CD4-positive, alpha-beta T cell treated with Interleukin-2 at 100 ng/mL for 4 hours (primary cell): ENCODE measurements at places on chromosomes 12 and 14.

DNA sequence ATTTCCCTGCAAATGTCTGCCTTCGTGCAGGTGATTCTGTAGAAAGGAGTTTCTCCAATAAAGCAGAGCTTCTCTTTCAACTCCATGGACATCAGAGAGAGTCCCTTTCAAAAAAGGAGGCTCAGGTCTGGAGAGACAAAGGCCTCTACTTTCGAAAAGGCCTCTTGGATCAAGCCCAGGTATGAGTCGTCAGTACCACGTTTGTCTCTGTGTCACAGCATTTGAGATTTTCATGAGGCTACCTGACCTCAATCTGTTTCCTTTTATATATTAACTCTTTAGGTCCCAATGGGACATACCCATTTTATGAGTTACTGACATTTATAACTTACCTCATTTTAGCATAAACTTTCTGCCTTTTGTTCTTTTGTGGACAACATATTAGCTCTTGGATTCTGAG is 290.8 kb downstream of the RPAP3 start:
- DNase-seq: no peak

GRCh38 chr12:53965281-53966084 is 7.4 kb upstream of the HOXC11 start:
- no peak for DNase-seq

DNA sequence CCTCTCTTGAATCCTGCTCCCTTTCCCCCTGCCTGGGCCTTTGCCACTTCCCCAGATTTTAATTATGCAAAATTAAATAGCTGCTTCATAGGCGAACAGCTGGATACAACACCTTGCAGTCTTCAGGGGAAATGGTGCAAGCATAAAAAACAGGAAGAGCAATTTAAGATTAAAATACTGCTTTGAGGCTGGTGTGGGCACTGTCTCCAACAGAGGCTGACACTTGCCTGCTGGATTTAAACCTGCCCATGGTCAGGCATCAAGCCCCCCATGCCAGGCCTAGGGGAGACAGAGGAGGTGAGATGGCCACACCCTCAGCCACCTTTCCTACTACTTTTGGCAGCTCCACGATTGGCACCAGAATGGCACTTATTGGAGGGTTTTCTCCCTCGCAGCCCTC is 110.1 kb upstream of the DIO3 start:
- DNase-seq: no peak

DNA sequence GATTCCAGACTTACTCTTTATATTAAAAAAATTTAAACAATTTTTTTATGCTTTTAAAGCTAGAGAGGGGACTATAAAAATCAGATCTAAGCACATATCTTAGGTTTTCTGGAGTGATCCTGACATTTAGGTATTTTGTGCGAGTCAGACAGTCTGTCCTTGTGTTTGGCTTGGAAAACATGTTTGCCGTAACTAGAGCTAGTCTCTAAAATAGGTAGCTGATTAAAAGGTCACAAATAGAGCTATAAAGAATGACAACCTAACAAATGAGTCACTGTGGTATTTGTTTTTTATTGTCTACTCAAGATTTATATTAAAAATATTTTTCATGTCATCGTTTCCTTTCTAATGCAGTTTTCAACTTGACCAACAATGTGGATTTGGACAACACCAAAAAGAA is 73.4 kb downstream of the MNAT1 start:
- DNase-seq: no peak

- no peak for DNase-seq
These were observed 245.0 kb downstream of the NUBPL start for GRCh38 chr14:31806249-31806648.

- DNase-seq: no peak
These were observed 772 bp downstream of the SCARB1 start for GRCh38 chr12:124862768-124863415.

GRCh38 chr14:68836082-68836481 is 43.2 kb upstream of the ZFP36L1 start:
- DNase-seq: no peak

- no peak for DNase-seq
These were observed 13.8 kb upstream of the METAP2 start for GRCh38 chr12:95460105-95460504.

GRCh38 chr12:65965358-65965757 is 141.1 kb downstream of the HMGA2 start:
- no peak for DNase-seq

GRCh38 chr12:6779708-6780432 is 7.5 kb downstream of the LAG3 start:
- DNase-seq: no peak

DNA sequence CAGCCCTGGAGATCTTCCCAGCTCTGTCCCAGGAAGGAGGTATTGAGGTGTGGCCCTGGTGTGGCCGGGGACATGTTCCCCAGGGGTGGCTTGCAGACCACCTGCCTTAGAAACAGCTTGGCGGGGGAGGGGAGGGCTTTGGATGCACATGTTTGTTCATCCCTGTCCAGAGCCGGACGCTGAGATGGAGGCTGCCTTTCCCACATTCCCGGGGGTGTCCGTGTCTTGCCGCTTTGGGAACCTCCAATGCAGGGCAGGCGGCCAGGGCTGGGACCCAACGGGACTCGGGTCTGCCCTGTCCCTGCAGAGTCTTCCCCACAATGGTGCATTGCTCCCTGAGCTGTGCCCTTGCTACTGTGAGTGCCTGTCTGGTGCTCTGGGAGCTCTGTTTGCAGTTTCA is 319.5 kb upstream of the SFSWAP start:
- DNase-seq: no peak

DNA sequence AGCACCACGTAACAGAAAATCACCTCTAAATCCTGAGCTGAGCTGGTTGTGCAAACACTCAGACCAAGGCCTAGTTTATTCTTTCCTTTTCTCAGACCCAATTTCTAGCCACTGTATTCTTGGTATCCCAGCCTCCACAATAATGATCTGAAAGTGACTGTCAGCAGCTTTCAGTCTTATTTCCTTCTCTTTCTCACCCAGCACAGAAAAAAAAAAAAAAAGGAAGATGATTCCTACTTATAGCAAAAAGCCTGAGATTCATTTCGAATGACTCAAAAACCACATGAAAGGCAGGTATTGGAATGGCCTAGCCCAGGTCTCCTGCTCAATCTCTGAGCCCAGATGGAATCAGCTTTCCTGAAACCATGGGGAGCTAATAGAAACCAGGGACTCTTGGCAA is 298.6 kb upstream of the PPFIA2 start:
- no peak for DNase-seq

DNA sequence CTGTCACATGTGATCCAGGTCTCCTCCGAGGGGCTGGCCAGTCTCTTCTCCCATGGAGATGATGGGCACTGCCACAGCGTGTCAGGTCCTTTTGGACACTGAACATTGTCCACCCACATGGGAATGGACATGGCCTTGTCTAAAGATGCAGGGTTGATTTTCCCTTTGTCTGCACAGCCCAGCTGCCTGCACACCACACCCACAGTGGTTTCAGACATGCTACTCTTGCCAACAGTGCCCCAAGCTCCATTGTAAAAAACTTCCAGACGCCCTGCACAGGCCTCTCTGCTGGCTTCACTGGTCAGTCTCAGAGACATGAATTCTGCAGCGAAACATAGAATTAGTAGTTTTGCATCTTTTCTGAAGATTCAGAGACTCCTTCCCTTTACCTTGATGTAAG is 18.5 kb downstream of the CD163 start:
- DNase-seq: no peak

DNA sequence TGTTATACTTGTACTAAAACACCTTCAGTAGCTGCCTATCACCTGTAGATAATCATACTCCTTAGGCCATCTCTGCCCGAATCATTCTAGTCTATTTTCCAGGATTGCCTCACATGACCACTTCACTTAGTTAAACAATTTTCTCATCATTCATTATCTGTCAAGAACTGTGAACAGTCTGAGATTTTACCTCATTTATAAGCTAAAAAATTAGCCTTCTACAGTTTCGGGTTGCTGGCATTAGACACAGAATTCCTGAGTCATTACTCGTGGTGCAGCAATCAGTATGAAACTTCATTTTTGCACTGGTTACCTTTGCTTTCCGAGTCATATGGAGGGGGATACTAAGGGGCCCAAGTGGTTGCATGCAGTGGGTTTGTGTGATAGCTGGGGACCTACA is 57.6 kb upstream of the OTOGL start:
- no peak for DNase-seq

DNA sequence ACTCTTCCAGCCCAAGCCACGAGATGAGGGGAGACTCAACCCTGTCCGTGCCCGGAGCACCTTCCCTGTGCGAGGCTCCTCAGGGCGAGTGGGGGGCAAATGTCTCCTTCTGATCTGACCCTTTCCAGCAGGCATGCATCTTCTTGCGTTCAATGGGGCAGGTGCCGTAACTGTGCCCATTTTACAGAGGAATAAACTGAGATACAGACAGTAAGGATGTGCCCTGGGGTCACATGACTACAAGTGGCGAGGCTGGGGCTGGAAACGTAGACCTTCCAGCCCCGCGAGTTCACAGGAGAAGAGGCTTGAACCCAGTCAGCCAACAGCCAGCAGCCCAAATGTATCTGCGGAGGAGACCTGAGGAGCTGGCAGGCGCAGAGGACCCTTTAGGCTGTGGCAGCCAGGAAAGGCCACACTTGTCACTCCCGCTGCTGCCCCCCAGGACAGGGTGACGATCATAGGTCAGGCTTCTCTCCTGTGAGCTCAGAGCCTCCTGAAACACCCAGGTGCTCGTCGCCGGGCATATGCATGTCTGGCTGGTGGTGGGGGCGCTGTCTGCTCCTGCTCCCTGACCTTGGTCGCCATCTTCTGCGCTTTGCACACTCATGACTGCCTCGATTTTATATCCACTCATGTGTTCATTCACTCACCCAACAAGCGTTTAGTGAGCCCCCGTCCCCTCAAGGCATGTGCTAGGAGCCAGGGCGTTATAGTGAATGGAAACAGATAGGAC is 41.7 kb downstream of the CCDC88C start:
- no peak for DNase-seq

- no peak for DNase-seq
These were observed 390.1 kb downstream of the KCNH5 start for GRCh38 chr14:62655166-62655565.

DNA sequence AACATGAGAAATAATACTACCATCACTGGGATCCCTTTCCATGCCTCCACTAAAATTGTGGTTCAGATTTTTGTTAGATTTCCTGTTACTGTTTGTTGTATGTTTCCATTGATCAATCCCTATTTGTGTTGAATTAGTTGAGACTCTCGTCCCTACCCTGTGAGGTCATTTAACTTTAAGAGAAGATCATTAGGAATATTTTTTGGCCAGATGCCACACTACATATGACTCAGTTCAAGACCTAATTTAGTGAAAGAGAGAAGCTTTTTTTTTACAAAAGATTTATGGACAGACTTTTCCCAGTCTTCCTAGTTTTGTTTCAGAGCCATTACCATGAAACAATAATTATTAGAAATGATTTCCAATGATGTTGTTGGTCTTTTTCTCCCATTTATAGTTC is 35.5 kb downstream of the CPSF6 start:
- no peak for DNase-seq
